ENCODE measurements at places on chromosomes 6 and 20. TPM values are rescaled to one million over a fixed set of nuclear protein-coding genes. Genes with fewer than 3 reads are reported as not detected.

DNA sequence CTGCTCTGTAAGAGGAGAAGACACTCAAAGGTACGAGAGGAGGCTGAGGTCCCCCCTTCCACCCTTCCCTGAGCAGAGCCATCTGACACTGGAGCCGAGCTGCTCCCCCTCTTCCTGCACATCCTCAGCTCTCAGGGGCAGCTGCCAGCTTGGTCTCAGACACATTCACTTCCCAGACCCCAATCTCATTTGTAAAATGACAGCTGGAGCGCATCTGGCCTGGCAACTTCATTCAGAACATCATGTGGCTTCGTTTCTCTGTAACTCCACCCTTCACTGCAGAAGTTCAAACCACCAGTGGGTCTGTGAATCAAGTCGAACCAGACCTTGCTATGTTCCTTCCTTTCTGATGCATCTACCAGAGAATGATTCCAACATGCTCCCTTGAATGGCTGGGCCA, 145.6 kb upstream of the CDH4 start:
- H3K36me3 ChIP-seq: no peaks in the 10 kb centered on the region
- H3K4me1 ChIP-seq: no peaks in the 10 kb centered on the region
- no peak overlapping the region for H3K4me3 ChIP-seq
- no peak for DNase-seq

- no peaks in the 10 kb centered on the region for H3K36me3 ChIP-seq
- no peaks in the 10 kb centered on the region for H3K4me1 ChIP-seq
- no peak overlapping the region for H3K4me3 ChIP-seq
- DNase-seq: no peak
- no peak overlapping the region for H3K27ac ChIP-seq
Measured at GRCh38 chr20:8060977-8061376, 41.4 kb upstream of the TMX4 start.

Gene NFATC2
- total RNA-seq: 22.5 TPM

DNA sequence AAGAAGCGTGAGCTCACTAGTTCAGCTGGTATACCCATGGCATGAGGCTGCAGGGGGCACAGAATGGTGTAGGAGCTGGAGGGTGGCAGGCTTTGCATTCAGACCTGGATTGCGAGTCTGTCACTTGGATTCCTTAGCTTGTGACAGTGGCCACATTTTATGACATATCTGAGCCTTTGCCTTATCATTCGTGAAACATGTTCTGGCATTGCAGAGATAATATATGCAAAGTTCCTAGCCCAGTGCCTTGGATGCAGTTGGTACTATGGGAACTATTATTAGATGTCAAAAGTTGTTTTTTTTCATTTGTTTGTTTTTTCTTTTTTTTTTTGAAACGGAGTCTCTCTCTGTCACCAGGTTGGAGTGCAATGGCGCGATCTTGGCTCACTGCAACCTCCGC, 230.7 kb upstream of the PRDM1 start:
- no peak for DNase-seq
- no peak overlapping the region for H3K27ac ChIP-seq
- H3K4me3 ChIP-seq: no peak overlapping the region
- H3K27me3 ChIP-seq: no peaks in the 10 kb centered on the region

Gene FAM83C
- not detected for total RNA-seq

DNA sequence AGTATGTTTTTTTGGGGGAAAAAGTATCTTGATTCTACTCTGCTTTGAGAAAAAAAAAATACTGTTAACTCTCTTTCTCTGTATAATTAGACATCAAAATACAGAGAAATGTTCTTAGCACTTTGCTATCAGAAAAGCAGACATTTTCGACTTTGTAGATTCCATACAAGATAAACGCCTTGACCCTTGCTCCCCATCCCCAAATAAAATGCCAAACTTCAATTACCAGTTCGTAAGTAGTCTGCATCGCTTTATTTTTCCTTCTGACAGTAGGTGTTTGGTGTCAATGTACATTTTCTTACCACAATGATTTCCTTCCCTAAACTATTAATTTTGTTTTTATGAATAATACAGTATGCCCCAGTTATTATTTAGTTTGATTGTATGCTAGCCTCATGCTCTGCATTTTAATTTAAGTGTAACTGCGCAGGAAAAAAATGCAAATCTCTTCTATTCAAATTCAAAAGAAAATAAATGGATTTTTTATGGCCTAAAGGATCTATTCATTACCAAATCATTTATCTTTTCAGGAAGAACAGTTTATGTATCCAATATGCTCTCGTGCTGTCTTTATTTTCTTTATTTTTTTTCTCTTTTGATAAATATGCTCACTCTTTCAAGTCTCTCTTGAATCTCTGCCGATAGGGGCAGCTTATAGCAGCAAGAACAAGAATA, 84.8 kb upstream of the ZNF217 start:
- no peaks in the 10 kb centered on the region for H3K36me3 ChIP-seq
- no peaks in the 10 kb centered on the region for H3K27me3 ChIP-seq
- no peak overlapping the region for H3K27ac ChIP-seq
- no peak for DNase-seq
- no peaks in the 10 kb centered on the region for H3K4me1 ChIP-seq

Gene RNF5
- total RNA-seq: 73.5 TPM

Gene LAMA4
- total RNA-seq: not detected

DNA sequence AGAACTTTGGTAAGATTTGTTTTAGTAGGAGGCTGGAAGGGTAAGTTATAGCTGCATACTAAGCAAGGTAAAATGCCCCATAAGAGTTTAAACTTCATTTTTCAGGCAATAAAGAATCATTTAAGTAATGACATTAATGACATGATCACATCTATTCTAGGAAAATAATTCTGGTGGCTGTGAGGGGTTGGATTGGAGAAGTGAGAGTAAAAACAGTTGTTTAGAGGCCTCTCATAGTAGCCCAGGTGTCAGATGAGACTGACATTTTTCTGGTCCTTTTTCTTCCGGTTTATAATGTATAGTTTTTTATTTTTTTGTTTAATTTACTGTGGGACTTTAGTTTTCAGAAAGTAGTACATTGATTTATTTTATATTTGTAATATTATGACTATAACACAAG, 40.8 kb downstream of the ITCH start:
- peak overlapping the region; percentile 88 for H3K27ac ChIP-seq
- H3K27me3 ChIP-seq: no peaks in the 10 kb centered on the region
- H3K36me3 ChIP-seq: peaks cover 11% of the 10 kb centered on the region

- H3K27ac ChIP-seq: no peak overlapping the region
- no peaks in the 10 kb centered on the region for H3K36me3 ChIP-seq
- DNase-seq: no peak
Measured at GRCh38 chr6:148451690-148452089, 109.1 kb downstream of the SASH1 start.

DNA sequence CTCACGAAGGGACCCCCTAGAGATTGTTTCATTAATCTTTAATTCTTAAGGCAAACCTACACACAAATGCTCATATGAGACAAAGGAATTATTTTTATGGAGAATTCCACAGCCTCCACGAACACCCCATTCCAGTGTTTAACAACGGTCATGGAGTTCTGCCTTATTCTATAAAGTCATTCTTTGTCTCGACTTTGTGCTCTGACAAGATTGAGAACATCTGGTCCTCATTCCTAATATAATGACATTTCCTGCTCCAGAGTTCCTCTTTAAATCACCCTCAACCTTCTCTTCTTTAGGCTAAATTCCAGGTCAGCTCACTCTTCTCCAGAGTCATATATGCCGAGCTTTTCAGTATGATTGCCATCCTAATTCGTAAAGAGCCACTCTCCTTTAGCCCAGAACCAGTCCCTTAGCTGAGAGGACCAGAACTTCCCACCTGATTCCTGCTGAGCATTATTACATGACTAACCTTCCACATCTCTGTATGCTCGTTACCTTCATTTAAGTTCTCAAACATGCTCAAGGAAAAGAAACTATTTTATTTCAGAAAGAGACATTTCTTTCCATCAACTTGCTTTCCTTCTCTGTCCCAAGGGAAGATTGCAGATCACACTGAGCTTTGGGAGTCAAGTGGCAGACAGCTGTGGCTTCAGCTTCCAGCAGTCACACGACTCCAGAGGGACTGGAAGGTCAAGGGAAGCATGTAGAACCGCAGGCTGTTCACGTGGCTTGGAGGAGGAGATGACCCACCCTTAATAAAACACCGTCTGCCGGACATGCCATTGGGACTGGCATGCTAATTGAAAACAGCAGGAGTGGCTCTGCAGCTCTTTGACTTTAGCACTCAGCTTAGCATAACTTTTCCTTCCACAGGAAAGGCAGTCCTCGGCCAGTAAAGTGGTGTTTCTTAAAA, 467.1 kb upstream of the HSF2 start:
- H3K36me3 ChIP-seq: no peaks in the 10 kb centered on the region
- H3K27me3 ChIP-seq: no peaks in the 10 kb centered on the region
- no peaks in the 10 kb centered on the region for H3K4me1 ChIP-seq
- H3K4me3 ChIP-seq: no peak overlapping the region
- no peak overlapping the region for H3K27ac ChIP-seq
- no peak for DNase-seq

Gene IMPG1
- not detected for total RNA-seq

Data from Karpas-422 (cell line).